ENCODE measurements at places on chromosomes 5 and 9.

- DNase-seq, result no peak
Observed at GRCh38 chr5:155276231-155276630, 262.7 kb downstream of the KIF4B start.

DNA sequence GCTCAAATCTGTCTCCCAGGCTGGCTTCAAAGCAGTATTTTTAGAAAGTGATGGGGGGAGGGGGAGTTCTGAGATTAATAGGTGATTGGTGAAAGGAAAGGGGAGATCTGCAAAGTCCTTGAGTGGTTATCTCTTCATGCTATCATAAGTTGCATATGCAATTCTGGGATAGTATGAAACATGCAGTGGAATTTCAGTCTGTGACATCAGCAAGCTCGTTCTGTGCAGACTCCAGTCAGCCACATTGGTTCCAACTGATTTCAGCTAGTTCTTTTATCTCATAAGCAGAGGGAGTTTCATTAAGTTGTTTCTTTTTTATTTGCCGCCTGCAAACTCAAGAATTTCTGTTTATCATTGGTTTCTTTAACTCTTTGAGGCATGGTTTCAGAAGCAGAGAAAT, 180.5 kb upstream of the SH3GL2 start:
- no peak for DNase-seq

GRCh38 chr5:65790371-65791163, 68.6 kb downstream of the NLN start:
- DNase-seq, result no peak

- no peak for DNase-seq
Observed at GRCh38 chr5:76547891-76548524, 75.2 kb downstream of the F2RL2 start.

GRCh38 chr5:4513381-4513780, 626.7 kb upstream of the ADAMTS16 start:
- DNase-seq, result no peak

DNA sequence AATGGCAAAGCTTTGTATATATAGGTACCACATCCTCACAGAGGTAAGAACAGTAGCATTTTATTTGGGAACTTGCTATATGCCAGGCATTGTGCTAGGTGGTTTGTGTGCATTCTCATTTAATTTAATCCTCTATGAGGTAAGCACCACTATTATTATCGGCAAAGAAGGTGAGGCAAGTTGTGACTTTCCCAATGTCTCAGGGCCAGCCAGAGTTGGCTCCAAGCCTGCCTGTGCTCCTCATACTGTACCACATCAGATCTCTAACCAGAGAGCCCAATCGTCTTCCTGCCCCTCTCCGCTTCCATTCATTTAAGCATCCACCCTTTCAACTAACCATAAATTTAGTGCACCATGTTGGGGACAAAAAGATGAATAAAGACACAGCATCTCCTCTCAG, 55.1 kb downstream of the NIPSNAP3B start:
- DNase-seq, result no peak

- DNase-seq, result no peak
Observed at GRCh38 chr9:133619791-133620190, 10.6 kb upstream of the FAM163B start.

GRCh38 chr9:36572515-36573418, at the start of gene MELK:
TSS of gene MELK (plus strand) at chr9:36572895. CDS start at chr9:36581682, 8,787 bp downstream.
- peak; percentile 79 for DNase-seq

GRCh38 chr9:12658531-12659209, 34.5 kb upstream of the TYRP1 start:
- no peak for DNase-seq

DNA sequence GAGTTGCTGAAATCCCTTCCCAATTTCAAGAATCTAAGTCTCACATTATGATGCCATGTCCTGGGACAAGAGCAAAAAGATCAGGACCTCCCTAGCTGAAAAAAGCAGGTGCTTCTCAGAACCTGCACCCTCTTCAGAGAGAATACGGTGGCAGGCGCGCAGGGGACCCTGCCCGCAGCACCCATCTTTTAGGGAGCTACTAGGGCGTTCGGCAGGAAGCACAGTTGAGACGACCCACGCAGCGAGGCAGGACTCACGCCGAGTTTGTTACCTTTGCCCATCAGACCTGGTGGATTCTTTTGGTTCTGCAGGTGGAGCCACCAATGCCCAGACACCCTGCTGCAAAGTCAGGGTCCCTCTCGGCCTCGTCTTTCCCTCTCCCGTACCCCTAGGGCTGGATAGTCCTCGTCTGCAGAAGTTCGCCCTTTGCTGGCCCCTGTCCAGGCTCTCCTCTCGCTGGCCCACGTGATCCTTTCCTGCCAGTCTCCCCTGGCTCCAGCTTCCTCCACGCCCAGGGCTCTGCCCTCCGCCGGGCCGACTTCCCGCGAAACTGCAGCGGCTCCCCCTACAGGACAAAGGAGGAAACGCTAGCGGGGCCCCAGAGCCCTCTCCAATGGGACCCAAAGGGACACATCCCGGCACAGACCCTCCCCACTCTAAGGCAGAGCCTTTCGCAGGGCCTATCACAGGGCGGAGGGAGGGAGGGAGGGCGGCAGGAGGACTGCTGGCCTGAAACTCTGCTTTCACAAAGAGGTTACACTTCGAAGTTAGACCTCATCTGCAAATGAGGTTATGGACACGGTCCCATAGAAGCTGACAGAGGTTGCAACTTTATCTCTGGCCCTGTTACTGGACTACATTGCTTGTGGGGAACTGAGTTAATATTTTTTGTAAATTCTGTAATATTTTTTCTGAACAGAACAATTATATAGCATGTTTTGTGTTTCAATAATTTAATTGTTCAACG, 28.8 kb downstream of the TMEM174 start:
- DNase-seq, result no peak

DNA sequence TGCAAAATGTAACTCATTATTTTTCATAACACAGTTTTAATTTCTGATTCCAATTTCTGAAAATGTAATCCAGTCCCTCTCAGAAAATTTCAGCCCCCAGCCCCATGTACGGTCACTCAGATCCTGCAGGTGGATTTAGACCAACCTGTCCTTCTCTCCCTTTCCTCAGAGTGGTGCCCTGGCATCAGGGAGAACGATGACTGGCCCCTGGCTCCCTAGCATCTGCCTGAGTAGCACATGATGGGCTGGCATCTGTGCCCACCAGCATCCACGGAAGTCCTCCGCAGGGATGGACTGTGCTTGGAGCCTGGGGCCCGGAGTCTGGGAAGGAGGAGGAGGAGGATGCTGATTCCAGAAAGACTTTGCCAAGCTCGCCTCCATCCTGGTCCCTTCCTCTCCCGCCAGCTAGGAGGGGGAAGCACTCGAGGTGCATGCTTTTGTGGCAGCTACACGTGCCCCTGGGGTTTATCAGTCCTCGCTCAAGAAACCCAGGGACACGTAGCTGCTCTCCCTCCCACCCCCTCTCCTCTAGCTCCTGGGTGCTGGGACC, 54.4 kb upstream of the RUFY1 start:
- DNase-seq, result peak; percentile 24

GRCh38 chr9:9631284-9631683, 981.5 kb downstream of the PTPRD start:
- no peak for DNase-seq

DNA sequence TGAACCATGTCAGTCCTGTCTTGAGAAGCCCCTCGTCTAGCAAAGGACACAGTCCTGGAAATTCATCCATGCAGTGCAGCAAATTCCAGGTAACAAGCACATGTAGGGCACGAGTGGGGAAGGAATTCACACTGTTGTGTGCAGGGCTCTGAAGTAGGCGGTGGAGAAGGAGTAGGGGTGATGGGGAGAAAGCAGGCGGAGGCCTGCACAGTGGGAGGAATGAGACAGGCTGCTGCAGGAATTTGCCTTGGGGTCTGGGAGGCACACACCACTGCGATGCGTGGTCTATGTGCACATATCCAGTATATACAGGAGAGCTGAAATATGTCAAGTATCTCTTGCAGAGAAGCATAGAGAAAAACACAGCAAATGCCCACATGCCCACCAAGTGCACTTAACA, 249.2 kb upstream of the IRX2 start:
- DNase-seq, result no peak

GRCh38 chr5:114101153-114101552, 260.7 kb upstream of the KCNN2 start:
- DNase-seq, result peak; percentile 63

- no peak for DNase-seq
Observed at GRCh38 chr5:38709678-38710306, 136.0 kb upstream of the OSMR start.

DNA sequence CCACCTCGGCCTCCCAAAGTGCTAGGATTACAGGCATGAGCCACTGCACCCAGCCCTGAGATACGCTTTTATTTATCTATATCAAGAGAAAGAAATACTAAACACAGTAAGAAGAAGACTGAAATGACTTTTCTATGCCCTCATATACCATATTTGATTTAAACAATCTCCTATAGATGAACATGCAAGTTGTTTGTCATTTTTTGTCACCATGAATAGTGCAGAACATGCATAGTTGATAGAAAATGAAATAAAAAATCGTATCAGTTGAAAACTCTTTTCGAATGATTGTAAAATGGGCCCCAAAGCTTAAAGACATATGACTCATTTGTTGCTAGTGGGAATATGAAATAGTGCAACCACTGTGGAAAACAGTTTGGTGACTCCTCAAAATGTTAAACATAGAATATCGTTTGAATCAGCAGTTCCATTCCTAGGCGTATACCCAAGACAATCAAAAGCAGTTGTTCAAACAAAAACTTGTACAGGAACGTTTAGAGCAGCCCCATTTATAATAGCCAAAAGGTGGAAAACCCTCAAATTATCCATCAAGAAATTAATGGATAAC, 61.4 kb upstream of the ANKH start:
- DNase-seq, result no peak

DNA sequence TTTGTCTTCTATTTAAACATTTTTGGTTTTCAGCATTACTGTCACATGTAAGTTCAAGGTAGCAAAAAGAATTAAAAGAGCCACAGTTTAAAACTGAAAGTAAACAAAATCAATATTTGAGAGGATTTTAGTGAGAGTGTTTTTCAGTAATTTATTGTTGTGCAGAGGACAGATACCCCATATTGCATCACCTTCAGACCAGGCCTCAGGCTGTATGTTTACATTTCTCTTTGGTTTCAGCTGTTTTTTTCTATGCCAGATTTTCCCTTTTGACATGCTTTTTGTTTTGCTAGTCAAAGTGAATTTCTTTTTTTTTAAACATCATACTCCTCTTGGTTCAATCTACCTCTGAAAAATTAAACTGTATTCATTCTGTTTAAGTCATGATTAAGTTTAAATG, 47.2 kb downstream of the MAST4 start:
- no peak for DNase-seq

GRCh38 chr5:35129921-35130485, 82.3 kb upstream of the AGXT2 start:
- no peak for DNase-seq

DNA sequence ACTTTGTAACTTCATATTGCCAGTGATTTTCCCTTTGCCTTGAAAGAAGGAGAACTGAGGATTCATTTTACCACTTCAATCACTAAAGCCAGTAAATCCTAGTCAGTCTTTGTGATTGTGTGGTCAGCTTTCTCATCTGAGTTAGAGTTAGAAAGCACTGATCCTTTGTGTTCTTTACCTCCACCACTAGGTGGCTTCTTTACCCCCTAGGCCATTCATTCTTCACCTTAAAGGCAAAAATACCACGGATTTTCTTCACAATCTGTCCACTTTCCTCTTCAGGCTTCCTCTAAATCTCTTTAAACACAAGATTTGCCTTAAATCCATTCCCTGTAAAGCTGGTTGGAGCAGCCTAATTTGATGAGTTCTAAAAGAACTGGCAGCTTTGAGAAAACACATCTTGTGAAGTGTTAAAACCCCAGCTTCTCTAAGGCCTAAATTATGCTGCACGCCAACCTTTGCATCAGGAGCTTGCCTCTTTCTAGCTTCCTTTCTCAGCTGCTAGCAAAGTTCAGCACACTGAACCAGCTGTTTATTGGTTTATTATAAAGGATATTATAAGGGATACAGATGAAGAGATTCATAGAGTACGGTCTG, 20.4 kb downstream of the BDP1 start:
- no peak for DNase-seq

DNA sequence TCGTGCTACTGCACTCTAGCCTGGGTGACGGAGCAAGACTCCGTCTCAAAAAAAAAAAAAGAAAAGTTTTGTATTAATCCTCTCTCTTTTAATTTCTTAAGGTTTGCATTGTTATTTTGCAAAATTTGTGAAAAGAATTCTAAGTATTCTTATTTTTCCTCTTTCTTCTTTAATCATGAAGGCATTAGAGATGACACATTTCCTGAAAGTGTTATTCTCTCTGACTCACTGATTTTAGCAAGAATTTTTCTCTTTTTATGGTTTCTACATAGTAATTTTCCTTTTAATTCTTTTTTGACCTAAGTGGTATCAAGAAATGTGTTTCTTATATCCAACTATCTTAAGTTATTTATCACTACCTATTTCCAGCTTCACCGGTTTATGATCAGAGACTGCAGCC, 78.0 kb downstream of the NSUN2 start:
- DNase-seq, result no peak

DNA sequence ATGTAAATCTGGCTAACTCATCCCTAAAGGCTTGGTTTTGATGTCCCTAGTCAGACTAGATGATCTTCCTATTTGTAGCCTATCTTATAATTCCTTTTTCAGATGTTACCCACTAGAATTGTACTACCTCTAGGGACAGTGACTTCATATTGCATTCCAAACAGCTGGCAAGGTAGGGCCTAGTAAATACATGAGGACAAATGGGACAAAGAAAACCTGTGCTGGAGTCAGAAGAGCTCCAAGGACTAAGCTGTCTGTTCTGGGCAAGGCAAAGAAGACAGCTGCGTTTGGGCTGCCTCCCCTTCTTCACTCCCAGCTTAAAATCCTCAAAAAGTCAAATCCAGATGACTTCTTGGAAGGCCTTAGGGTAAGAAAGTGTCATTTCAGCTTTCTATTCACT, 10.0 kb downstream of the DMXL1 start:
- no peak for DNase-seq

DNA sequence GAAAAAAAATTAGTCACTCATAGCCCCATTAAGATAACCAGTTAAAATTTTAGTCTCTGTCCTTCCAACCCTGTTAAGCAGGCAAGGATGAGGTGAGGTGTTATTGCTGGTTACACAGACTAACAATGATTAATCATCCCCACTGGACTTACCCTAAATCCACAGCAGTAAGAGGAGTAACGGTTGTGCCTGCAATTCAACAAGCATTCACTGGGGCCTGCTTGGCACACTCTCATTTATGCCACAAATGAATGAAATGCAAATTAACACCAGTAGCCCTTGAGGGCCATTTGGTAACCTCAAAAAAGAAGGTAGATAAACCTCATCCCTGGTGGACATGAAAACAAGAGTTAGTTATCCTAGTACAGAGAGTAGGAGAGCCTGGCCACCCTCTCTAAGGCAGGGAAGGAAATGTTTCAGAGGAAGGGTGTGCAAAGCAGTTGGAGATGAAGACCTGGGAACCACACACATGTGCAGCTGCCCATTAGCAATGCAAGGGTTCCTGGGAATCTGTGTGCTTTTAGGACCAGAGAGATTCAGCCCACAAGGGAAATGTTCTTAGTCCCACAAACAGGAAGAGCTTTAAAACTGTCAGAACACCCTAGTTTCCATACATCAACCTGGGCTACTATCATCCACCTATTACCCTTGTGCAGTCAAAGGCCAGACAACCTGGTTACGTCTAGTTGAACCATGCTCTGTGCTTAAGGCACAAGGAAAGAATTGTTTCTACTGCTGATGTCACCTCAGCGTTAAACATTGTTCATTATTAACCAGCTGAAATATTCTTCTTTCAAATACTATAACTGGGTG, 7.7 kb downstream of the LHFPL2 start:
- DNase-seq, result no peak

- no peak for DNase-seq
Observed at GRCh38 chr9:128493424-128493823, 11.1 kb upstream of the GLE1 start.

GRCh38 chr9:76512826-76513225, 53.8 kb downstream of the GCNT1 start:
- DNase-seq, result no peak

- DNase-seq, result no peak
Observed at GRCh38 chr5:27598576-27598975, 560.2 kb upstream of the CDH9 start.
